ENCODE measurements at places on chromosomes 11 and 22.

DNA sequence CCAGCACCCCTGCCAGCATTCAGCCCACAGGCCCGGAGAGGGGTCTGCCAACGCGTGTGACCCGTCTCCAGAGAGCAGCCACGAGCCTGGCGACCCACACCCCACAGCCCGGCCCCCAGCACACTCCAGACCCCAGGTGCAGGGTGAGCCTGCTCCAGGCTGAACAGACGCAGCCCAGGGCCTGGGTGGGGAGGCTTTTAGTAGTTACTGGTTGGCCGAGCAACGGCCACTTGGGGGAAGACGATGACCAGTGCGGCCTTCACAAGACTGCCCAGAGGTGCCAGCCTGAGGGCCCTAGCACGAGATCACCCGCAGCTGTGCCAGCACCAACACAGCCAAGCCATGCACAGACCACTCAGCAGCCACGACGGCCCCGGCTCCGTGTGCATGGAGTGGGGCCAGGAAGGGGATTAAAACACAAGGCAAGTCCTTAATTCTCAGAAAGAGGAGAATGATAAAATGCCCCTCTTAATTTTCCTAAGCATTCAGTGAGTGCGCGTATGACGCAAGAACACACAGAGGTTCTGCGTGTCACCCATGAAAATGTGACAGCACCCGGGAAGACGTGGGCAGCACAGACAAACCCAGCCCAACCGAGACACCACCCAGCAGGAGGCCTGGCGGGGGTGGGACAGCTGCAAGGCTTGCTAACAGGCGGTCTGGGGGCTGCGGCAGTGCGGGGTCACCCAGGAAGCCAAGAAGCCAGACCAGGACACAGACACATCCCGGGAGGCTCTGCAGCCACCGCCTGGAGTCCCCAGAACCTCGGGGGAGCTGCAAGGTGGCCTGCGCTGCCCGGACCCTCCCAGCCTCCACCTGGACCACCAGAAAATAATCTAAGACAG lies 47.6 kb downstream of the BRD1 start:
- DNase-seq: no peak

DNA sequence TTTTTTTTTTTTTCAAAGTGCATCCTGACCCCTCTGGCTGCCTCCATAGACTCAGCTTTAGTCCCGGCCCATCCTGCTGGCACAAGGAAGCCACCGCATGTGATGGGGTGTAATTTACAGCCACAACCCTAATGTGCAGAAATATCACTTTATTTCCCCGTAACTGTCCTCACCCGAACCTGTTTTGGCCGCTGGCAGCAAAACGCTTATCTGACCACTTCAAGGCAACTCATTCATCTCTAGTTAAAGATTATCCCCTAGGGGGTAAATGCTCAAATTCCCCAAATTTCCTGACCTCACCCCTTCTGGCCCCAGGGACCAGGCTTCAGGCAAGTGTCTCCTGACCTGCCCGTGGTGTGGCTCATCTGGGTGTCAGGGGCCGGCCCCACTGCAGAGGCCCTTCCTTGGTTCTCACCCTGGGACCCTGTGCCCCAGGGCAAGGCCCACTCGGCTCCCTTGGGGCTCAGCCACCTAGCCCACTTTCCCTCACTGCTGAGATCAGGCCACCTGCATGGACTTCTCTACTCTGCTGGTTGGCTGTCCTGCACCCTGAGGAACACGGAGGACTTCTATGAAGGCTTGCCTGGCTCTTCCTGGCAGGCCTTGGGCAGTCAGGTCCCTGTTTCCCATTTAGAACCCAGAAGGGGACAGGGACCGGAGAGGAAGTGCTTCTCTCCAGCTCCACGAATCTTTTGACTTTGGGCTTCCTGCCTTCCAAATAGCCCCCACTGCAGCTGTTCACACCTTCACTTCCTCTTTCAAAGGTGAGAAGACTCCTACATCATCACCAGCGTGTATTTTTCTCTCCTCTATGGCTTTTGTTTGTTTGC lies 53.3 kb downstream of the WNT11 start:
- no peak for DNase-seq

- no peak for DNase-seq
Measured at GRCh38 chr11:63610604-63611394, 3.4 kb downstream of the PLAAT3 start.

- DNase-seq: no peak
Measured at GRCh38 chr11:95766701-95767100, 22.9 kb downstream of the FAM76B start.

GRCh38 chr11:70500076-70500847 lies 101.9 kb downstream of the CTTN start:
- no peak for DNase-seq

GRCh38 chr11:134638796-134639430 lies 226.9 kb upstream of the B3GAT1 start:
- DNase-seq: no peak

DNA sequence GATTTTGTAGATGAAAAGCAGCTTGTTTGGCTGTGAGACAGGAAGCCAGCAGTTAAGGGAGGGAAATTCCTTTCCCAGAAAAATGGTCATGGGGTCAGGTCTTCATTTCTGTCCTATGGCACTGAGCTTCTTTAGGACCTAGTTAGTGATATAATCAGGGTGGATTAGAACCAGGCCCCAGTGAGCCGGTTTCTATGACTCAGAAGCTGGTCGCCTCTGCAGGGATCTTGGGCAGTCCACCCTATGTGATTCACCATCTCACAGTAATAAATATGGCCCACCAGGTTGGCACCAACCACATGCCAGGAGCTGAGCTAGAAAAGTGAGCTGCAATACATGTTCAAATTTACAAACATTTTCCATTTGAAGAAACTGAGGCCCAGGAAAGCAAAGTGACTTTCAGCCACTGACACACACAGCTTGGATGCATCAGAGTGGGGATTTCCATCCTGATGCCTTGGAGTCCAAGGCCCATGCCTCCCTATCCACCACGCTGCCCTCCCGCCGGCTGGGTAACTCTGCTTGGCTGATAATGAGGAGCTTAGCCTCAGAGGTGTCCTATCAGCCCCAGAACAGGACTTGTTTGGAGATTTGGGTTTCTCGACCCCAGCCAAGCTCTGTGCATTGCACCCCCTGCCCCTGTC lies 42.0 kb downstream of the CD82 start:
- no peak for DNase-seq

- no peak for DNase-seq
Measured at GRCh38 chr11:99307510-99308088, 286.9 kb downstream of the CNTN5 start.

DNA sequence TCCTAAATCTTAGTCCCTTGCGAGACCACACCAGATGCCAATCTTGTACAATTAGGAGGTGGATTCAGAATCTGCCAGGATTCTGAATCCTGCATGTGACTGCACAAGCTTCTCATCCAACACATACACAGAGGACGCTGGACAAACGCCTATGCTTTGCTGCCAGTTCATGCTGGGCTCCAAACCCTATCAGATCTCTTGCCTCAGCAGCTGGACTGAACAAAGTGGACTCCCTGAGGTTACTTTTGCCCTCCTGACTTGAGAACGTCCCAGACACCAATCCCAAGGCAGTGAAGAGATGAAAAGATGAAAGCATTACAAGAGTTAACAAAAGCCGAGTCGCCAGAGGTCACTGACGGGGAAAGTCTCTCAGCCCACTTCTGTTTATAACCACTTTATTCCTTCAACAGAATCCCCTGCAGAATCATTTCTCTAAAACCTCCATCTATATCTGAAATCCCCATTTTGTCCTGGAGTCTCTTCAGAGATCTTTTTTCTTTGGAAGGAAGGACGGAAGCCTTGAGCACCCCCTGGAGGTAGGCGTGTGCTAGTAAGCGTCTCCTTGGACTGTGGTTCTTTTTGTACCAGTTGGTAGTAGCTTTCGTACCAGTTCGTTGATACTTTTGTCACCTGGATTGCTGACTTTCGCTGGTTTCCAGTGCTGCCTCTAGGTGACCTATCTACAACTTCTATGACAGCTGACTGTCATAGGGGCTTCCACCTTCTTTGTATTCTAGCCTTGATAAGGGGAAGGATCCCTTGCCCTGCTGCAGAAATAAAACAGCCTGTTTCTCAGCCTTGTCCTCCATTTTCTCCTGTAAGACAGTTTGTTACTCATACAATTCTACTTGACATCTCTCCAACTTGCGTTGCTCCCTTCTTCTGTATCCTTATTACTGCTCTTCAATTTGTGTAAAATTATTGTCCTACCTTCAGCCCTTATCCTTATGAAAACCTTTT lies 26.1 kb upstream of the EED start:
- DNase-seq: no peak

DNA sequence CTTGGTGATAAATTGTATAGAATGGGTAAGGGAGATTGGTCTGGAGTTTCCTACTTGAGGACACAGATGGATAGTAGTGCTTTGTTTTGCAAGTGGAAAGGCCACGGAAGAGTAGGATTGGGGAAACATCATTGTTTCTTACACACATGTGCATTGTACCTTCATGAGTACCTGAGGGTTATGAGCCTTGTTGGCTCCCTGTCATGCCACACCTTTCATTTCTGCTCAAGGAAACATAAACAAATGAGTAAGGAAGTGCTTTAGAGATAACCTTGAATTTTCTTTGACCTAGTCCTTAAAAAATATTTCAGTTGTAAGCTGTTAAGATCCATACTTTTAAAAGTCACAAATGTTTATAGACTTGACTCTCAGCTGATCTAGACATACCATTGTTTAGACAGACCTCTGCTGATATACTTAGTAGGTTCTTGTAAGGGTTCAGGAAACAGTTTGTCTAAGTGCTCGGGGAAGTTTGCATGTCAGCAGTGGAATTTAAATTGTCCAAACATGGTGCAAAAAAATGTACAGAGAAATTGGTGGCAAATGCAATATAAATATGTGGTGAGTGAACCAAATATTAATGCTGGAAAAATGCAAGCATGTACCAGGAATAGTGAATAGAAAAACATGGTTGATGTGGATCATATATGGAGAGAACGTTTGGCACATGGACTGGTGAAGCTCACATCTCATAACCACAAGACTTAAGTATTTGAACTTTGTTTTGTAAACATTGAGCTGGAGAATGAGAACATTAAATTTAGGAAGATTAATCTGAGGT lies 40.9 kb downstream of the GAS2 start:
- no peak for DNase-seq

- DNase-seq: no peak
Measured at GRCh38 chr11:120130991-120131760, 6.7 kb downstream of the TRIM29 start.

- DNase-seq: no peak
Measured at GRCh38 chr22:22467112-22467511, 41.4 kb downstream of the ZNF280B start.

DNA sequence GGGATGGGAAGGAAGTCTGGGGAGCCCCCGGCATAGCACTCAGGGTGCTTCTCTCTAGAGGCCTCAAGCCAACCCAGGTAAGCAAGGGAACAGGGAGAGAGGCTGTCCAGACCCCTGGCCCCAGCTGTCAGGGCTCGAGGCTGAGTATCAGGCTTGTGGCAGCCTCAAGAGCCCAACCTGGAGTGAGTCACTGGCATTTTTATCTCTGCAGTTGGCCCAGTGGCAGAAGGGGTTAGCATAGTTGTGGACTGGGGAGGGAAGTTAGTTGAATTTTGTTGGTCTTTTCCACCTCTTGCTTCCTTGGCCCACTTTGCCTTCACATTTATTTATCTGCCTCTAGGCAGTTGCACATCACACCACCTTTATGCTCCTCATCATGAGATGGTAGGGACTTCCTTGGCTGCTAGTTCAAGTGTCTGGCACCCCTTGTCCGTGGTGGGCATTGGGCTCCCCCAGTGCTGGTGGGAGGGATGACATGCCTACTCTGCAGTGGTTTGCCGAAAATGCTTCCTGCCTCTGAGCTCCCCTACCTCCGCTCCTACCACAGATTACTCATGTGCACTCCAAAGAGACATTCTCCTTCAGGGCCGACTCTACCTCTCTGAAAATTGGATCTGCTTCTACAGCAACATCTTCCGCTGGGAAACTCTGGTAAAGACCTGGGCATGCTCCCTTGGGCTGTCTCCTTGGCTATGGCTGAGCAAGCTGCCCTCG lies 60.1 kb downstream of the SCN3B start:
- no peak for DNase-seq

DNA sequence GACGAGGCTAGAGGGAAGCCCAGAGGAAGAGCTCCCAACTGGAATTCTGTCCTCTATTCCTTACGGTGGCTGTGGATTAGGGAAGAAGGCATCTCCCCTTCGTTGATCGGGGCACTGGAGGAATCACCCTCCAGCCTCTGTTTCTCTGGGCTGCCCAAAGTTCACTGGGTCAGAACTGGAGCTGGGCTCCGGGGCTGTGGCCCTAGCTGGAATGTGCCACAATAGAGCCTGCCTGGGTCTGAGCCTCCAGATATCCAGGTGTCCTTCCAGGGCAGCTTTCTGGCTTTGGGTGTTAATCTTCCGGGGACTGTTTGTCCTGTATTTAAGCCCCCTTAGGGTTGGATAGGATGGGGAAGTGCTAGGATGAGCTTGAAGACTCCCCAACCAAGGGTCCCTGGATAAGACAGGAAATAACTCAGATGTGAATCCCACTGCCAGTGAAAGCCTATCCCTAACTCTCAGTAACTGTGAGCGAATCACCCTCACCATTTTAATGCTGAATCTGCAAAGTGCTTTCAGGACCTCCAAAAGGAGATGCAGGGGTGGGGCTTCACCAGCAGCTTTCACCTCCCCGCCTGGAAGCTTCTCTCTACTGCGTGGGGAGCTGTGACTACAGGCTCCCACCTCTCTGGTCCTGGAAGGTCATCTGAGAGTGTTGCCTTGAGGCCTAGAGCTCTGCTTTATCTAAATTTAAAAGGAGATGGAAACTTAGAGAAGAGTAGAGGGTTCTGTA lies 9.5 kb downstream of the YPEL4 start:
- DNase-seq: no peak

- DNase-seq: no peak
Measured at GRCh38 chr22:30425616-30426387, at the start of gene MTFP1. TSS of gene MTFP1 (plus strand) at chr22:30425768. CDS start at chr22:30425880, 112 bp downstream.

GRCh38 chr11:112881461-112881860 lies 79.8 kb upstream of the NCAM1 start:
- no peak for DNase-seq

GRCh38 chr11:26490546-26490945 lies 81.5 kb downstream of the MUC15 start:
- no peak for DNase-seq

DNA sequence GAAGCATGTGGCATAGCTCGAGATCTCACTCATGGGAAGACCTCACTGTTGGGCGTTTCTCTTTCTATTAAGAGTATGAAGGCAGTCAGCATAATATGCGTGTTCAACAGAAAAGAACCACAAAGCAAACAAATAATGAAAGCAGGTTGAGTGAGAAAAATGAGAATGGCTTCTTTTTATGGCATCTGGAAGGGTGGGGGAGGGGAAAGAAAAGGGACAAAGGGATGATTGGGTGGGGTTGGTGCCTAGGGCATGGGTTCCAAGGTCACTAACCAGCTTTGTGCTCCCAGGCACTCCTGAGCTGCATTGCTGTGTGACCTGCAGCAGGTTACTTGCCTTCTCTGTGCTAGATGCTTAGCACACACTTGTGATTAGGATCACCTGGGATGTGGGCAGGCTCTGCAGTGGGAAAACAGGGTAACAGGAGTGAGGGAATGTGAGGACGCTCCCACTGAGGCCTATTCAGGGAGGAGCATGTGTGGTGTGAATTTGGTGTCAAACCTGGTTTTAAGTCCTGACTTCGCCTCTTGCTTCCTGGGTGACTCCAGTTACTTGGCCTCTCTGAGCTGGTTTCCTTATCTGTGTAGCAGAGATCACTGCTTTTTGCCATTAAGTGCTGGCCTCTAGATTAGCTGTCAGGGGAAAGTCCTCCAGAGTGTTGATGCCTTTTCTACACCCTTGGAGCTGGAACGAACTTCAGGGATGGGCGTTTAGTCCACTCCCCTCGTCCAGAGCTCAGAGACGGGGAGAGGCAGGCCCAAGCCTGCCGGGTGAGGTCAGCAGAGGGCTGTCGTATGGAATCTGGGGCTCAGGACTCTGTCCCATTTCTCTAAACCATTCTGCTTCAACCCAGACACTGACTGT lies 74.8 kb downstream of the KIAA1671 start:
- DNase-seq: no peak

- DNase-seq: no peak
Measured at GRCh38 chr22:29343313-29343805, 27.9 kb upstream of the RASL10A start.
